ENCODE measurements at places on chromosomes 7 and 10.

GRCh38 chr10:112689327-112690072 lies 242.5 kb downstream of the VTI1A start:
- DNase-seq, result peak; percentile 10

GRCh38 chr7:130844811-130845580 lies 111.0 kb upstream of the KLF14 start:
- DNase-seq, result no peak

- DNase-seq, result no peak
Measured at GRCh38 chr10:7258948-7259523, 151.8 kb downstream of the SFMBT2 start.

DNA sequence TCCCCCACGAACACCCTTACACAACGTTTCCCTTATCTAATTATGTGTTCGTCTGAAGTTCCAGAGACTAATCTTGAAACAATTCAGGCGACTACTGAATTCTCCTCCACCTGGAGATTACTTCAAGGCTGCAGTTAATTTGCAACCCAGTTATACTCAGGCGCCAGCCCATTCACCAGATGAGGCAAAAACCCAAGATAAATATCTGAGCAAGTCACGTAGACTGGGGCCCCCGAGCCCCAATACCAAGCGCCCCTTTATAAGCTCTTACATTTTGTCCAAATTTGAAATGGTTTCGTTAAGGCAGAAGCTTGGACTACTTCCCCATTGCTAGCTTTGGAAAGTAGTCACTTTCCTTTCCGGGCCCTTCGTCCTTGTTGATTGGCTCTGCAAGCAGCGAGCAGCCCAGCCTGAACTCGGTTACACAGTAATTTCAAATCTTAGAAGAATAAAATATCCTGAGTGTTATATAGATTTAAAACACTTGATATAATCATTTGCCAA lies 1.2 kb downstream of the TPK1 start:
- DNase-seq, result no peak

DNA sequence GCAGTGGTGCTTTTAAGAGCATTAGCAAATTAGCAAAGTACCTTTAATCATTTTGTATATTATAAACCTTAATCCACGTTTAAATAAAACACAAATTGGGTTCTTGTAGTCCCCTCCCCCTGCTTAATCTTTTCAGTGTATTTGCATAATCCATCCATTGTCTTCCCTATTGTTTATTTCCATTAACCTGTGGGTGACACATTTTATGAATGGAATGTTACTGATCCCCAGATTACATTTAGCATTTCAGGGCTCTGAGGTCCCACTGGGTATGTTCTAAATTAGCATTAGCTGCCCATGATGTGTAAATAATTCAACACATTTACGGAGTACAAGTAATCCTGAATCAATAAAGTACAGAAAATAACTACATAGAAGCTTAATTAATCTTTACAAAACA lies 138.4 kb upstream of the FEZF1 start:
- no peak for DNase-seq

- no peak for DNase-seq
Measured at GRCh38 chr7:84811362-84811761, 375.5 kb downstream of the SEMA3D start.

DNA sequence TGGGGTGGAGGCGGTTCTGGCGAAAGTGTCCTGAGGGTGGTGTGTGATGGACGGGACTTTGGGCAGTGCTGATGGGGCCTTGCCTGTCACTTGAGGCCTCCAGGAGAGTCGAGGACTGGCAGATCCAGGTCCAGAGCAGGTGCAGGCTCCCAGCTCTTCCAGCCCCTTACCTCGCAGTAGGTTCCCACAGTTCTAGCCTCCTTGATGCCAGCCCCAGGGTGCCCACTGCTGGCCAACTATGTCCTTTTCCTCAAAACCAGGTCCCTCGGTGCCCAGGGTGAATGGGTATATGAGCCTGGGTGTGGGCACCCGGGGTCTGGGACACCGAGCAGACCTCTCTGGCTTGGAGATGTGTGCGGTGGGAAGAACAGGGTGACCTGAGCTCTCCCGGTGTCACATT lies 8.3 kb downstream of the FAM20C start:
- DNase-seq, result no peak

DNA sequence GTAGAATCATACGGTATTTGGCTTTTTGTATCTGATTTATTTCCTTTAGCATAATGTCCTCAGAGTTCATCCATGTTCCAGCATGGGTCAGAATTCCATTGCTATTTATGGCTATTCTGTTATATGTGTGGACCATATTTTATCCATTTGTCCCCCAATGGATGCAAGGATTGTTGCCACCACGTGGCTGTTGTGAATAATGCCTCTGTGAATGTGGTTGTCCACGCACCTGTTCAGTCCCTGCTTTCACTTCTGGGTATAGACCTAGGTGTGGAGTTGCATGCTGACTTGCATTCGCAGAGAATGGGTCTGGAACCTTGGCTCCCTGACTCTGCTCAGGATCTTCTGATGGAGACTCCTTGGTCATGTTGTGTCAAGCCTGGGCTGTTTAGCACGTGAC lies 199.9 kb downstream of the CAMK1D start:
- no peak for DNase-seq

DNA sequence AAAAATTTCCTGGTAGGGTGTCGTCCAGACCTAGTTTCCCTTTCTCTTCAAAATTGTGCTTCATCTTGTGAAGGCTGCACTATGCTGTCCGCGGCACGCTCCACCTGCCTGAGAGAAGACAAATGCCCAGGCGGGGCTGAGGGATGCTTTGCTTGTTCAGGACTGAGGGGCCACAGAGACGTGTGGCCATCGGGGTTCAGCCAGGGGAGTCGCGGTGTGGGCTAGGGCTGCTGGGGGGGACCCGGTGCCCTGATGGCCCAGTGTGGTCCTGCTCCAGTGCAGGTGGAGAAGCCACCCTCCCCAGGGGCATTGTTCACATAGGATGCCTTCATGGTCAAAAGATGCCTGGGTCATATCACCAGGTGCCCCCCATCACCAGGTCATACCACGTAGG lies 107.8 kb upstream of the SHH start:
- no peak for DNase-seq

DNA sequence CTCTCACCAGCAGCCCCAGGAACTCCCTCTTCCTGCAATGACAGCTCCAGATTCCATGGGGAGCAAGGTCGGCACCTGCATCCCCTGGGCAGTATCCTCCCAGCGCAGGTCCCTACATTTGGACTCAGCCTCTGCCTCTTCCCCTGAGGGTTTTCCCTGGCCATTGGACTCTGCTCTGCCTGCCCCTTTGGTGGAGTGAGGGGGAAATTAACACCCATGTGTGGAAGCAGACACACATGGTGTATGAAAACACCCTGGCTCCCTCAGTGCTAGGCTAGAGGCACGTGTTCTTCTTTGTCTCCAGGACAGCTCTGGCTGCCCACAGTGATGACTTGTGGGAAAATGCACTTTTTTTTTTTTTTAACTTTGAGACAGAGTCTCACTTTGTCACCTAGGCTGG lies 8.4 kb downstream of the PRF1 start:
- no peak for DNase-seq

DNA sequence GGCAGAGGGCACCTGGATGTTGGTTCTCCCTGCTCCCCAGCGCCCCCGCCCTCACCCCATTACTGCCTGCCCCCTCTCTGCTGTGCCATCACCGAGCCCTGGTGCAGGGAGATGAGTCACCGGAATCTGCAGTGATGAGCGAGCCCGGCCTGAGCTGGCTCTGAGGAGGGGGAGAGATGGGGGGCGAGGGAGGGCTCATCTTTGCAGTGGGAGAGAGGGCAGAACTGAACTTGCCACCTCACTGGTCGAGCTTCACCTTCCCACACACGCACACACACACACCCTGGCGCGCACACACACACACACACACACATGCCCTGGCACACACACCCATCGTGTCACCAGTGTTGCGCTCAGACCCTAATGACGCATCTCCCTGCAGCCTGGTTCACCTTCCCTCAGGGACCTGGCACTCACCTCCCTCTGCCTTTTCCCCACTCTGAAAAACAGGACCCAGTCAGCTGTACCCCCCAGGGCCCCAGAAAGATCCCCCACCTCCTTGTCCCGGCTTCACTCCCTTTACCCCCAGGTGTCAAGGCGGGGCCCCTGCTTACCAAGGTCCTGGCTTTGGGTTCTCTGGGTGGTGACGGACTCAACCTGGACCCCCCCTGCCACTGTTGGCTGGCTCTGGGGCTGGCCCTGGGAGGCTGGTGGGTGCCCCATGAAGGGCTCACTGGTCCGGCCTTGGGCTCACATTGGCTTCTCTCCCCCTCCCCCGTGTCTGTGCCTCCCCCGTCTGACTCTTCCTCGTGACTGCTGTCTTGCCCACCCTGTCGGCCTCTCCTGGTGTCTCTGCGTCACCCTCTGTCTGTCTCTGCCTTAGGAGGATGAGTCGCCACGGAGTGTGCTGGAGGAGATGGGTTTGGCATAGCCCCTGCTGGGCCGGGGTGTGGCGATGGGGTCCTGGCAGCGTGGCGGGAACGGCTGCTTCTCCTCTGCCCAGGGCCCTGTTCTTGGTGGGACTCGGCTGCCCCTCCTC lies 5.4 kb downstream of the VGF start:
- DNase-seq, result no peak

GRCh38 chr10:112393341-112393740 lies 19.4 kb downstream of the ACSL5 start:
- no peak for DNase-seq

GRCh38 chr7:18623389-18623788 lies 127.8 kb downstream of the HDAC9 start:
- DNase-seq, result no peak

DNA sequence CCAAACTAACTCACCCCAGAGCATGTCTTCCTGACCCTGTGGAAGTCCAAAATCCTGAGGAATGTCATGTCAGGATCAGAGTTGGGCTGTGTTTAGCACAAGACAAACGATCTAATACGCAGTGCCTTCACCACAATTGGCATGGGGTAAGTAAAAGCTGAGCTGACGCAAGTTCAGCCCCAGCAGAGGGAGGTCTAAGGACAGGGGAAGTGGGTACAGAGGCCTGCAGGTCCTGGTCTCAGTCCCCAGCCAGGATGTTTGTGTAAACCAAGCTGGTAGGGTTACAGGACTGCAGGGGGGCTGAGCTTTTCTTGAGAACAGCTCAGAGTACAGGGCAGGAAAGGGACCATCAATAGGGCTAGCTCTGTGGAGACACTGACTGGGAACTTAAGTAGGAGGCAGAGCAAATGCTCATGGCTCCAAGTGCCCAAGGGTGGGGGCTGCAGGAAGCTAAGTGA lies 5.3 kb upstream of the KCNIP2 start:
- DNase-seq, result no peak

DNA sequence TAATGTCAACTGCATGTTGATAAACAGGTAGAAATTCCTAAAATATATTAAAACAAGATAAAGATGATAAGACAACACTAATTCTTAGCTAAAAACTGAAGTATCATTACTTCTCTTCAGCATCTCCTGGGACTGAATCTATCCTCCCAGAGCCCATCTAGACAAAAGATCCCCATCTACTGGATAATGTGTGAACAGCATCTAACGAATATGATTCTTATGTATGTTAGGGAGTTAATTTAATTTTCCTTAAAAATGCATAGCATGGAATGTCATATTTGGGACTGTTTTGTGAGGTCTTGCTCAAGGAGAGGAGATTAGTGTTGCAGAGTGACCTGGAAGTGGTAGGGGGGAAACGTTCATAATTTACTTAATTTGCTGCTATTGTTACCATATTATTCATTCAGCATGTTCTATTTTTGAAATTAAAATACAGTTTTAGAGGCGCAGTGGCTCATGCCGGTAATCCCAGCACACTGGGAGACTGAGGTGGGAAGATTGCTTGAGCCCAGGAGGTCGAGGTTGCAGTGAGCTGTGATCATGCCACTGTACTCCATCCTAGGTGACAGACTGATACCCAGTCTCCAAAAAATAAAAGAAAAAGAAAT lies 305.1 kb upstream of the CSTF2T start:
- DNase-seq, result no peak

- no peak for DNase-seq
Measured at GRCh38 chr7:66454600-66455225, 174.0 kb upstream of the KCTD7 start.

GRCh38 chr10:33773886-33774480 lies 439.5 kb upstream of the NRP1 start:
- DNase-seq, result no peak

GRCh38 chr10:1646332-1646731 lies 91.0 kb downstream of the ADARB2 start:
- DNase-seq, result no peak

GRCh38 chr7:264541-265191 lies 25.3 kb upstream of the FOXL3 start:
- no peak for DNase-seq

DNA sequence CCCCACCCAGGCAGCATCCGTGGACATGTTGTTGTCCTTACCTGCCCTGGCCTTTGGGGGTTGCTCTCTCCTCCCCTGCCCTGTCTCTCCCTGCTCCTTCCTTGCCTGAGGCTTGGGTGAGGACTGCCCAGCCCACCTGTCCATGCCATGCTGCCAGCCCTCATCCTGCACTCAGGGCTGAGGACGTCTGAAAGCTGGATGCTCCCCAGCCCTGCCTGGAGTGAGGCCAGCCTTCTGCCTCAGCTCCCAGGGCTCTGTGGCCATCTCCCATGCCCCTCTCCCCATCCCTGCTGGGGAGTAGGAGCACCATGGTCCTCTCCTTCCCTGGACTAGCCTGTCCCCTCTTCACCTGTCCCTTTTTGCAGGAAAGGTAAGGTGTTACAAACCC lies 68.4 kb downstream of the RAMP3 start:
- DNase-seq, result no peak

DNA sequence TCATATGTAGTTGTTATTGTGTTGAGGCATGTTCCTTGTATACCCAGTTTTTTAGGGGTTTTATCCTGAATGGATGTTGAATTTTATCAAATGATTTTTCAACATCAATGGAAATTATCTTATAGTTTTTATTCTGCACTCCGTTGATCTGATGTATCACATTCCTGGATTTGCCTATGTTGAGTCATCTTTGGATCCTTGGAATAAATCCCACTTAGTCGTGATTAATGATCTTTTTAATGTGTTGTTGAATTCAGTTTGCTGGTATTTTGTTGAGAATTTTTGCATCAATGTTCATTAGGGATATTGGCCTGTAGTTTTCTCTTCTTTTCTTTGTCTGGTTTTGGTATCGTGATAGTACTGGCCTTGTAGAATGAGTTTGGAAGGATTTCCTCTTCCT lies 648.6 kb upstream of the GRM3 start:
- no peak for DNase-seq

DNA sequence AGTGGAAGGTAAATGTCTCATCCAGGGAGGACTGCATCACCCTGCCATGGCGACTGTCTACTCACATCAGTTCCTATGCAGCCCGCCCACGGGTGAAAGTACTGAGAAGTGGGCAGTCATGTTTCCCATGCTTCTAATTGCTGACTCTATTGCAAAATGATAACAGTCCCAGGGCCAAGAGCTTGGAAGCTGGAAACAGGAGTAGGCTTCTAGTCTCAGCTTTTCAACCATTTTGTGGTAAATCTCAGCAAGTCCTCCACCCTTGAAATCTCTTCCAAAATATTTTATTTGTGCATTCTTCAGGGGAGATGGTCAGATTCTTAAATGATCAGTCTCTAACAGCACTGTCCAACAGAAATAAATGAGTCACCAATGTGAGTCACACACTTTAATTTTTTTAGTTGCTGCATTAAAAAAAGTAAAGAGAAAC lies 48.1 kb upstream of the TARP start:
- no peak for DNase-seq
